Coronary artery (tissue), 2 donors: ENCODE measurements at places on chromosomes 7 and 10.

DNA sequence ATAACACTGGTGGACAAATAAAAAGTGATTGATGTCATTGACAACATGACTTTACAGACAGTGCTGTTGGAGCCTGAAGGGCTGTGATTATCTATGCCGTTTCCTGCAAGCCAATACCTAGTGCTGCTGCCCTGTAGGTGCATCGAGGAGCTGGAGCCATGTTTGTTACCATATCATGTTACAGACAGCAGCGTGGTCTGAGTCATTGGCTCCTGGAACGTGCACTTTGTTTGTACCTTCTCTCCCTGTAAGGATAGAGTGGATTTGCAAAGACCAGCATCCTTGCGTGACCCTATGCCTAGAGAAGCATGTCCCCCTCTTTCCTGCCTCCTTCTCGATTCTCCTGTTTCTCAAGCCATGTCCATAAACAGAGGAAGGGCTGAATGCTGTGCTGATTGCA, 597.2 kb downstream of the TYW1 start:
- no peak for DNase-seq

GRCh38 chr10:45673074-45673648, 589 bp upstream of the ZFAND4 start:
- DNase-seq, result peak; percentile 72

DNA sequence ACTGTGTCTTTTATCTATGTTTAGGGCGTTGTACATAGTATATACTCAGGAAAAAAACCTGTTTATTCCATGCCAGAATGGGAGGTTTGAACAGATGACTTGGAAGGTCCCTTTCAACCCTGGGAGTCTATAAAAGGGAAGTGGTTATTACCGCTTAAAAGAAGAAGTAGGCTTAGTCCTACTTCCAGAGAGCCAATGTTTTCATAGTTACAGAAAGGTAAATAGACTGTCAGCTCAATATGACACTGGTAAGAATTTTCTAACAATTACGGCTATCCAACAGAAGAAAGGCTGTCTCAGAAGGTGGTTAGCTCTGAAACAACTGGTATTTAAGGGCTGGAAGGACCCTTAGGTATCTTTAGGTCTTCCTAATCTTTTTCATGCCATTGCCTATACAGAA, 1.1 kb upstream of the TFAM start:
- no peak for DNase-seq

GRCh38 chr10:119542988-119543813, 682 bp upstream of the RGS10 start:
- no peak for DNase-seq

- DNase-seq, result no peak
These were observed 28.4 kb downstream of the HERC4 start for GRCh38 chr10:68046642-68047041.

- no peak for DNase-seq
These were observed 95.0 kb upstream of the KIAA1217 start for GRCh38 chr10:24113901-24114300.

DNA sequence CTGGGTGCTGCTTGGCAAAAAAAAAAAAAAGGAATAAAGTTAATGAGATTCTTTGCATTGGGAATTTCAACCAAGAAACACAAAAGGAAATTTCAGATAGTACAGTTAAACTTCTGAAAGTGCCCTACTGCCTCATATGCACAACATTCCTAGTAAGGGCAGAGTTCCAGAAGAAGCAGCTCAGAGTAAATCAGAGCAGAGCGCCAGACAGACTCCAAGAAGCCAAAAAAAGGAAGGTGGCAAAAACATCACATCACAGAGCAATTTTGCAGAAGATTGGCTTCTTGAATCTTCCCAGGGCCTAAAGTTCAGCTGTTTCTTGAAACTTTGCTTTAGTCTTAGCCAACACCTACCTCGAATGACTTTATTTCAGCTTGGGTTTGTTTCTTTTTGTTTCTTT, 544.1 kb downstream of the XPNPEP1 start:
- DNase-seq, result no peak

DNA sequence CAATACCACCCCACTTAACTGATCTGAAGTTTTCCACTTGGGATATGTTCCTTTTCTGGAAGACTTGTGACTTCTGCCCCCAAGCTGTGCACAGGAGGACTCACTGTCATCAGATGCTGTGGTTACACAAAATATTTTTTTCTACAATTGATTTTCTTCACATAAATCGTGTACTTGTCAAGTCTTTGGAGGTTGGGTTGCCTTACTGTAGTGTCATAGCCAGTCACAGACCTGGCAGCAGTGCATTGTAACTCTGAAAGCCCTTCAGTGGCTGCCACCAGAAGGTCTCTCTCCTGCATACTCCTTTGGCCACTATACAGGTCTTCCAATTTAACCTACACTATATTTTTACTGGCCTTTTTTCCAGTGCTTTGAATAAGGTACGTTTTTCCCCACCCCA, 73.2 kb downstream of the SDK1 start:
- no peak for DNase-seq

DNA sequence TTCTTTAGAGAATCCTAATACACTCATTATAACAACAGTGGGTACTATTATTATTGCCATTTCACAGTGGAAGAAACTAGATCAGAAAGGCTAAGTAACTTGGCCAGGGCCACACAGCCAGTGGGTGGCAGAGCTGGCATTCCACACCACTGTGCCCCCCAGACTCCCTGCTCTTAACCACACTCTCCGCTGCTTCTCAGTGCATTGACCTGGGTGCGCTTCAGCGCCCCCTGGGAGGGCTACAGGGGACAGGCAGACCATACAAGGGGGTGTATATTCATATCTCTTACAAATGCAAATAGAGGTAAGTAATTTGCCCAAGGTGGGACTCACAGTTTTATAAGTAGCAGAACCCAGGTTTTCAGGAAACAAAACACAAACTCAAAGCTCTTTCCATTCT, 77.0 kb upstream of the NMT2 start:
- DNase-seq, result no peak

DNA sequence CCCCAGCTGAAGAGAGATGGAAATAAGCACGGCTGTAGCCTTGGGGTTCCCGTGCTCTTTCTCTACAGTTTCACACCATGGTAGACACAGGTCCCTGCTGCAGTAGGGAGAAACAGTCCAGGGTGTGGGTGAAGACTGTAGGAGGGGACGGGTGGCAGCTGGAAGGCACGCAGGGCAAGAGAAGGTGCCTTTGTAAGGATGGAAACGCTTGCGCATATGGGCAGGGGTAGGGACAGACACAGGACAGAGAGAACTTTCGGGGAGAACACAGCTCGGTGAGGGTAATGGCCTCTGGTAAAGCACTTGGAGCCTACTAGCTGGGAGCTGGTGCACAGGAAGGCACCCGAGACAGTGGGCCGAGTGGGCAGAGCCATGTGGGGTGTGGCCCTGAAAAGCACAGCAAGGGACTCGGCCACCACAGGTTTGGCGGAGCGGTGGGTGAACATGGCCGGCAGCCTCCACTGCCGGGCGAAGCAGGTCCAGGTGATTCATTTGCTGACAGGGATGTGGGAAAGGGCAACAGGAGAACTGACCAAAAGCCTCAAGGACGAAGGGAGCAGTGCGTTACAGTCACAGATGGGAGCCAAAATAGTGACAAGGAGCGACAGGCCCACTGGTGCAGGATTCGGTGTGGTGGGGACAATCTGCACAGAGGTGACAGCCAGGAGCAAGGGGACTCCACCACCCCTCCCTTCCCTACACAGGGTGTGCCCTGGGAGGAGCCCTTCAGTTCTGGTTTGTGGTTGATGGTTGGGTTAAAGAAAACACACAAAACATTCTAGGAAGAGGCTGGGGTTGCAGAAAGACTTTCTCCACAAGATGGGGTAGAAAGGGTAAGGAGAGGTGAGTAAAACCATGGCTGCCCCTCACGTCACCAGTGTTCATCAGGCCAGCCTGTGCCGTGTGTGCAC, 97.1 kb downstream of the VOPP1 start:
- no peak for DNase-seq

DNA sequence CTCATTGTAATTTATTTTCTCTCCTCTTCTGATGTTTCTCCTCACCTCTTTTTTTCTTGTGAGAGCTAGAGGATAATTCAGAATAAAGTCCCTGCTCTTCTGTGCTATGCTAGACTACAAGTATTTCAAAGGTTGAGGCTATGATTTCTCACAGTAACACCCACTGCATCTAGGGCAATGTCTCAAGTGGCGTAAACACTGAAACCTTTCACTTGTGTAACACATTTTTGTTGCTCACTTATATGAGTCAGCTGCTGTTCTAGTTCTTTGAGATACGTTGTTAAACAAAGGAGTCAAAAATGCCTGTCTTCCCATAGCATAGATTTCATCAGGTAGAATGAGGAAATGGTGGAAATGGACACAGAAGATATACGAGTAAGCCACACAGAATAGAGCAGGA, 305.1 kb upstream of the PITRM1 start:
- no peak for DNase-seq

DNA sequence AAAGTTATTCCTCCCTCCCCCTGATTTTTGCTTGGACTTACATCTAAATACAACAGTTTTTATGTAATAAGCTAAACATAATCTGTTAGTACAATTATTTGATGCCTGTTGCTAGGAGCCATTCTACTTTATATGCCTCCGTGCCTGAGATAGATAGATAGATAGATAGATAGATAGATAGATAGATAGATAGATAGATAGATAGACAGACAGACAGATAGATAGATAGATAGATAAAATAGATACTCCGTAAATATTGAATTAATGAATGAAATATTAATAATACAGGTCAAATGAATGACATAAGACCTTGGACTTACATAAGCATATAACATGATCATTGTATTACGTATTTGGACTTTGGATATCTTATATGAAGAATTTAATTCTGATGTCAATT, 23.0 kb downstream of the NET1 start:
- DNase-seq, result no peak

GRCh38 chr10:59319854-59320253, 42.5 kb downstream of the FAM13C start:
- DNase-seq, result no peak
